ENCODE measurements at places on chromosomes 4 and X. TPM values are rescaled to one million over a fixed set of nuclear protein-coding genes. Genes with fewer than 3 reads are reported as not detected.
A peak's percentile ranks its signal among the peaks of the same experiment; 100 is the strongest.

The RAB41 gene
- total RNA-seq = not detected

The PDE6B gene
- total RNA-seq = 0.11 TPM

The SERPINA7 gene
- total RNA-seq = not detected

- no peak for DNase-seq
These were observed 228.1 kb downstream of the FBXO8 start for GRCh38 chr4:174055344-174055743.

- peak; percentile 31 for DNase-seq
These were observed 64.0 kb downstream of the CCNG2 start for GRCh38 chr4:77220828-77221613.

DNA sequence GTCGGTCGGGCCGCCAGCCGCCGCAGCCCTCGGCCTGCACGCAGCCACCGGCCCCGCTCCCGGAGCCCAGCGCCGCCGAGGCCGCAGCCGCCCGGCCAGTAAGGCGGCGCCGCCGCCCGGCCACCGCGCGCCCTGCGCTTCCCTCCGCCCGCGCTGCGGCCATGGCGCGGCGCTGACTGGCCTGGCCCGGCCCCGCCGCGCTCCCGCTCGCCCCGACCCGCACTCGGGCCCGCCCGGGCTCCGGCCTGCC lies 213 bp downstream of the NFKB1 start:
- peak; percentile 84 for DNase-seq
